ENCODE measurements at places on chromosomes 4 and X. TPM values are rescaled to one million over a fixed set of nuclear protein-coding genes. Genes with fewer than 3 reads are reported as not detected.
A peak's percentile ranks its signal among the peaks of the same experiment; 100 is the strongest.

GRCh38 chr4:168696826-168697225 lies 200.0 kb downstream of the PALLD start:
- no peaks in the 10 kb centered on the region for H3K27me3 ChIP-seq
- H3K36me3 ChIP-seq, result no peaks in the 10 kb centered on the region
- DNase-seq, result no peak
- H3K4me3 ChIP-seq, result no peak overlapping the region
- no peaks in the 10 kb centered on the region for H3K4me1 ChIP-seq

GRCh38 chrX:124250835-124251437 lies 81.5 kb upstream of the TEX13D start:
- H3K36me3 ChIP-seq, result no peaks in the 10 kb centered on the region
- no peak for DNase-seq
- H3K4me1 ChIP-seq, result no peaks in the 10 kb centered on the region
- H3K27me3 ChIP-seq, result no peaks in the 10 kb centered on the region
- no peak overlapping the region for H3K27ac ChIP-seq
- no peak overlapping the region for H3K4me3 ChIP-seq

DNA sequence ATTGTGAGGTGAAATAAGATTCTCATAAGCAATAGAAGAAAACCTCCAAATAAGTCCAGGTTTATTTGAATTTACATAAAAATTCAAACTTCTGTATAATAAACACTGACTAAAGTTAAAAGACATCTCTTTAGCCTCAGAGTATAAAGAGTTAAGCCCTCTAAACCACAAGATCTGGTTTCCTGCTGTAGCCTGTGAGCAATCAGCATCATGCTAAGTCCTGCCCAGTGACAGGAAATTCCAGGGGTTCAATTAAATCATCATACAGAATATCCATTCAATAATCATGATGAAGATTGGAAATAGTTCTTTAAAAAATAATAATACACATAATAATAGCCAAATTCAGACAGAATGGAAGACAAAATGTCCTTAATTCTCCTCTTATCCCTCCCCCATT lies 139.2 kb upstream of the DGKK start:
- no peak for DNase-seq
- no peaks in the 10 kb centered on the region for H3K4me1 ChIP-seq
- no peak overlapping the region for H3K27ac ChIP-seq
- H3K4me3 ChIP-seq, result no peak overlapping the region
- no peaks in the 10 kb centered on the region for H3K36me3 ChIP-seq

GRCh38 chr4:160414496-160414895 lies 1311.6 kb downstream of the RAPGEF2 start:
- H3K4me3 ChIP-seq, result no peak overlapping the region
- no peaks in the 10 kb centered on the region for H3K4me1 ChIP-seq
- H3K27ac ChIP-seq, result no peak overlapping the region
- DNase-seq, result no peak

DNA sequence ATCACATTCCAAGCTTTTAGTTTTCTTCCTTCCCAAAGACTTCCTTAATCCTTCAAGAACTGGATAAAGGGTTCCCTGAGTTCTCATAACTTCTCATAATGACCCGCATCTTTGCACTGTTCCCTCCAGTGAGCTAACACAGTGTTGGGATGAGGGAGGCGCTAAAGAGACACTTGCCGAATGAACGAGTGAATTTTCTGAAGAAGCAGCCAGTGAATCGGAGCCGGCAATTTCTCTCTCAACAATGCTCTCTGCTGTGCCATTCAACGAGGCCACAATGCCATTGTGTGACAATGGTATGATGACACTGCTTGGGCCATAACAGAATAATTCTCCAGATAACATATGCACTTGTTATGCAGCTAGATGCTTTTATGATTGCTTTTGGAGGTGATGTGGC lies 51.4 kb upstream of the ZFP42 start:
- H3K36me3 ChIP-seq, result no peaks in the 10 kb centered on the region
- no peak overlapping the region for H3K27ac ChIP-seq
- no peaks in the 10 kb centered on the region for H3K4me1 ChIP-seq
- no peak overlapping the region for H3K4me3 ChIP-seq
- H3K27me3 ChIP-seq, result no peaks in the 10 kb centered on the region

GRCh38 chr4:15936495-15936894 lies 2.0 kb downstream of the FGFBP1 start:
- no peaks in the 10 kb centered on the region for H3K36me3 ChIP-seq
- H3K27me3 ChIP-seq, result peaks cover 10% of the 10 kb centered on the region
- peak; percentile 59 for DNase-seq
- no peak overlapping the region for H3K27ac ChIP-seq
- H3K4me1 ChIP-seq, result no peaks in the 10 kb centered on the region

- H3K4me3 ChIP-seq, result no peak overlapping the region
- no peak for DNase-seq
- H3K4me1 ChIP-seq, result no peaks in the 10 kb centered on the region
- H3K36me3 ChIP-seq, result no peaks in the 10 kb centered on the region
- H3K27me3 ChIP-seq, result no peaks in the 10 kb centered on the region
Measured at GRCh38 chrX:149916745-149917392, 12.5 kb upstream of the HSFX4 start.

- H3K4me3 ChIP-seq, result no peak overlapping the region
Measured at GRCh38 chr4:159042097-159042605, 60.7 kb upstream of the RAPGEF2 start.

XK gene
- total RNA-seq, result 47.7 TPM

ANOS1 gene
- total RNA-seq, result not detected

DAPP1 gene
- 72.4 TPM for total RNA-seq

CABS1 gene
- total RNA-seq, result not detected

CHIC2 gene
- 31.3 TPM for total RNA-seq
